Ureter (tissue), 1 donor: ENCODE measurements at places on chromosomes 16 and 17. TPM values are rescaled to one million over a fixed set of nuclear protein-coding genes. Genes with fewer than 3 reads are reported as not detected.

GRCh38 chr17:16052486-16052885 lies 52.9 kb downstream of the TTC19 start:
- DNase-seq, result no peak

DNA sequence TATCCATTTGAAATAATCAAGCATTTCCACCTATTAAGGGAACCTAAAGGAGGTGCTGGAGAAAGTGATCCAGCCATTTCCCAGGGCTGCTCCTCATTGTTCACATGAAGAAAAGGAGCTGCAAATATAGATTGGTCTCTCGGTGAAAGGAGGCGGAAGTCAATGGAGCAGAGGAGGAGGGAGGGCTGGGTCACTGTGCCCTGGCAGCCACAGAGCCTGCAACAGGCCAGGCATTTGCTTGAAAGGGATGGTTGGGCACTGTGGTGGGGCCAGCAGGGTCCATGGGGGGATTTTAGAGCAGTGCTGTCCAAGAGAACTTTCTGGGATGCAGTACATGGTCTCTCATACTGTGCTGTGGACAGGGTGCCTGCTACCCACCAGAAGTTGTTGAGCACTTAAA lies 173.2 kb downstream of the CYLD start:
- DNase-seq, result no peak

- DNase-seq, result no peak
These were observed 30.7 kb upstream of the SLC5A11 start for GRCh38 chr16:24815021-24815420.

GRCh38 chr17:33038740-33039139 lies 47.1 kb downstream of the SPACA3 start:
- DNase-seq, result peak; percentile 38

DNA sequence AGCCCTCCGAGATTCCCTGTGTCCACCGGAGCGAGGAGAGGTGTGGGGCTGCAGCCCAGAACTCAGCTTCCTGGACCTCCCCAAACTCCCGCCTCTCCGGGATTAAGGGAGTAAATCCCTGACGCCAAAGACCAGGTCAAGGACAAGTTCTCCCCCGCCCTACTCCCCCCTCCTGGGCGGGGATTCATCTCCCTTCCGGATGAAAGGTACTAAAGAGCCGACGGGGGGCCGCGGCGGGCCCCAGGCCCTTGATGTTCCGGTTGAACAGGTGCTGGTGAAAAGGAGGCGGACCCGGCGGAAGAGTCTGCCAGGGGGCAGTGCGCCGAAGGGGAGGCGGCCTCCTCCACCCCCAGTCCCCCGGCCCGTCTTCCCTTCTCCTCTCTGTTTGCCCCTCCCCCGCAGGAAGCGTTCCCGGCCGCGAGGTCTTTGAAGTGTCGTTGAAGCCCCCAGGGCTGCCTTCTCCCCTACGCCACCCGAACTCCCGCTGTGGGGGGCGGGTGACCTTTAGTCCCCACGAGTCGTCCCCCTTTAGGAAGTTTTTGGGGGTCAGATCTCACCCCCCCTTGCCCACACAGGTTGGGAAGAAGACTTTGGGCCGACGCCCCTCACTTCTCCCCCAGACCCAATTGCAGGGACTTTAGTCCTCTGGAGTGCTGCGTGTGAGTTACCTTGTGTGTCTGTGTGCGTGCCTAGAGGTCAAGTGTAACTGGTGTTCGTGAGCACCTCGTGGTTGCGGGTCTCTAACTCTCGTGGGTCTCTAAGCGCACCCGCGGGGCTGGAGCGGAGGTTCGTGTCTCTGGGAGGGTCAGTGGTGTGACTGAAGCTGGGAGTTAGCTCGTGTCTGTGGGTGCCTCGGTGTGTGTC lies 1.1 kb upstream of the MLLT6 start:
- peak; percentile 92 for DNase-seq

- no peak for DNase-seq
These were observed 46.9 kb upstream of the SIAH1 start for GRCh38 chr16:48432136-48432535.

Gene NAGS
- 2.2 TPM for total RNA-seq

Gene NPIPA8
- 17.2 TPM for total RNA-seq

Gene HAGHL
- total RNA-seq, result 7.9 TPM

Gene FGF11
- 3.5 TPM for total RNA-seq
